Lower lobe of right lung (tissue), 2 donors: ENCODE measurements at places on chromosomes 3 and 15. TPM values are rescaled to one million over a fixed set of nuclear protein-coding genes. Genes with fewer than 3 reads are reported as not detected.
A peak's percentile ranks its signal among the peaks of the same experiment; 100 is the strongest.

ATP13A4 gene
- total RNA-seq, result 188 TPM

GRCh38 chr3:123833398-123833785 is 50.7 kb downstream of the MYLK start:
- DNase-seq, result no peak

C3orf18 gene
- total RNA-seq, result 6.7 TPM

DNA sequence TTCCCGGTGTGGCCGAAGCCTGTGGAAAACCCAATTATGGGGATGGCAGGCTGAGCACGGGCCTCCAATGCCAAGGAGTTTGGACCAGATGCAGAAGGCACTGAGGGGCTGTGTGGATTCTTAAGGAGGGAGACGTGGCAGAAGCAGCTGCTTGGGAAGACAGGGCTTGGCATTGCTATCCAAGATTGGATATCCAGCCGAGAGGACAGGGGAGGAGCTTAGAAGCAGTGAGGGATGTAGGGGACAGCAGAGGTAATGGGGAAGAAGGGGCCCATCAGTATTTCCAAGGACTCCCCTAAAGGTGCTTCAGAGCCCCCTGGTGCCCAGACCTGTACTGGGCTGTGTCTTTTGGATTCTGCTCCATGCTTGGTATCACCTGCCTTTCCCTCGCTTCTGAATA is 112.8 kb upstream of the TLE3 start:
- DNase-seq, result no peak

GRCh38 chr3:123861081-123861836 is 22.9 kb downstream of the MYLK start:
- no peak for DNase-seq

PRR20G gene
- not detected for total RNA-seq

DNA sequence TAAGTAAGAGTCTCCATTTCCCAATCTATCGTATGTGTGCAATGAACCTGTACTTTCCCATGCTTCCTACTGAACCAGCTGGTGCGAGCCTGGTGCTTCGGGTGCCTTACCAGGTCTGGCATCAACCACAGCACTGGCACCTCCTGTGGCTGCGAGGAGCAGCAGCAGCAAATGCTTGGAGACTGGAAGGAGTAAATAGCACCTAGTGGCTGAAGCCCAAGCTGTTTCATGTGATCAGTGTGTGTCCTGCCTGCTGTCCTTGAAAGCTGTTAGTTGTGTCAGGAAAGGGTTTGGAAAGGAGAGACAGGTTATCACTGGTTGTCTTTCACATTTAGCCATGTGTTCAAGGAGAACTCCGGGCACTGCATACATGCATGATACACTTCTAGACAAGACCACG is 31.8 kb downstream of the PCOLCE2 start:
- no peak for DNase-seq

CKMT1B gene
- total RNA-seq, result 0.89 TPM

- DNase-seq, result no peak
Observed at GRCh38 chr3:160384639-160385318, 14.2 kb downstream of the IFT80 start.

- peak; percentile 76 for DNase-seq
Observed at GRCh38 chr3:129593595-129594339, 12.7 kb downstream of the PLXND1 start.

- DNase-seq, result no peak
Observed at GRCh38 chr3:188670446-188670845, 501.3 kb upstream of the TPRG1 start.

CSPG5 gene
- total RNA-seq, result 2.3 TPM

STAB1 gene
- 133 TPM for total RNA-seq

- no peak for DNase-seq
Observed at GRCh38 chr15:31359702-31360111, 33.1 kb downstream of the KLF13 start.

BDH1 gene
- total RNA-seq, result 12.4 TPM

FGD5 gene
- total RNA-seq, result 85.0 TPM

- DNase-seq, result no peak
Observed at GRCh38 chr3:59605944-59606534, 556.2 kb upstream of the CFAP20DC start.

- DNase-seq, result no peak
Observed at GRCh38 chr3:39220407-39221140, 28.2 kb upstream of the XIRP1 start.

GRCh38 chr3:5084224-5084623 is 37.9 kb upstream of the ARL8B start:
- no peak for DNase-seq

DNA sequence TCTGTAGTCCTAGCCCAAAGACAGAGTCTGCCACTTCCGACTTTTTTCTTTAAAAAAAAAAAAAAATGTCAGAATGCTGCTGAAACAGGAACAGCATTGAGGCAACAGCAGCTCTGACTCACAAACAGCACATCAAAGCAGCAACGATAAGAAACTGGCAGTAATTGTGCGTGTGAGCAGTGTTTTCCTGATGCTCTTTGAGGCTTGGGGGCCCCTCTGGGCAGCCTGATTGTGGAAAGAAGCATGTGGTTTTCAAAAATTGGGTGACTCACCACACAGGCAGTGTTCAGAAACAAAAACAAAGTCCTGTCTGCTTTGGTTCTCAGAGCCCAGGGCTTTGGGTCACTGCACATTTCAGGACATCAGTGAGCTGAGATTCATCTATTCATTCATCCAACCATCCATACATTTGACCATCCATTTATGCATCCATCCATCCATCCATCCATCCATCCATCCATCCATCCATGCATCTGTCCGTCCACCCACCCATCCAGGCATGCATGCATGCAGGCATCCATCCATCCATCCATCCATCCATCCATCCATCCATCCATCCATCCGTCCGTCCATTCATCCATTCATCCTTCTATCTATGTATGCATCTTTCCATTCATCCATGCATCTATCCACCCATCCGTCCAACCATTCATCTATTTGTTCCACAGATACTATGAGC is 308.4 kb downstream of the RPLP1 start:
- DNase-seq, result peak; percentile 70

SETD5 gene
- 116 TPM for total RNA-seq

DNA sequence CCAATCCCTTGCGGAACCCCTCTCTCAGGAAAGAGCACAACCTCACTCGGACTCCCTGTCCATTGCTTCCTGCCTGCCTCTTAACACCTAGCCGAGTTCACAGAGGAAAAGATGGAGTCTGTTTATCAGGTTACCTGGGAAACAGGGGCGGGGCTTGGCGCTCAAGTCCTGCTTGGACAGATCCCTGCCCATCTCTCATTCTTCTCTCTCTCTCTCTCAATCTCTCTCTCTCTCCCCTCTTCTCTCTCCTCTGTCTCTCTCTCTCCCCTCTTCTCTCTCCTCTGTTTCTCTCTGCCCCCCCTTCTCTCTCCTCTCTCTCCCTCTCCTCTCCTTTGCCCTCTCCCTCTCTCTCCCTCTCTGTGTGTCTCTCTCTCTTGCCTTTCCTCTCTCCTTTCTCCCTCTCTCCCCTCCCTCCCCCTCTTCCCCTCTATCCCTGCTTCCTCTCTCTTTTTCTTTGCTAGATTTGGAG is at the start of gene EFHB:
TSS of gene EFHB (minus strand) at position 120 of the 469 bp plus-strand sequence. CDS start 199 bp downstream, outside the sequence.
- DNase-seq, result peak; percentile 71

CYP11A1 gene
- total RNA-seq, result 0.59 TPM

NR2E3 gene
- not detected for total RNA-seq

DNA sequence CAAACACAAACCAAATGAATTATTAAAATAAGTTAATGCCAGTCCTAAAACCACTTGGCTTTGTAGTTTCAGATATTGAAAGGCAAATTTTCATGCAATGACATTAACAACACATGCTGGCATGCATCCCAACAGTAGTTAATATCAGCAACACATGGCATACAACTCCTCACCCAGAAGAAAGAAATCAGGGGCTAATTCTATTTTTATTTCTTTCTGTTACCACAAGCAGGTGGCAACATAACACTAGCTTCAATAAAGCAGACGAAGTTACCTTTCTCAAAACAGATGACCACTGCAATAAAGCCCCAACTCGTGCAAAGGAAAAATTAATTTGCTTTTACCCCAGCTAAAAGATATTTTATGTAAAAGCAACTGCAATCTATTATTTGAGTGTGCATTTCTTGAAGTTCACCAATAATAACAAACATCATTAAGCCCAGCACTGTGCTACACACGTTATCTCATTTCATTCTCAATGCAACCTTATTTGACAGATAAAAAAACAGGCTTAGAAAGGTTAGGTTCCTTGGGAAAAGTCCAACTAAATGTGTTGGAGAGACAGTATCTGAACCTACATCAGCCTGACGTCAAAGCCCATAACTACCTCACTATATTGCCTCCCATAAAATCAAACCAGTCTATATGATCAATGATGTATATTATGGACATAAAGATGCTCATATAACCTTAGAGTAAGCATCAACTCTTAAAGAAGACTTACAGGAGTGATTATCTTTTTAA is 2.8 kb downstream of the TOP2B start:
- DNase-seq, result no peak

GRCh38 chr3:14861446-14862302 is 42.9 kb downstream of the FGD5 start:
- DNase-seq, result no peak

NANOGP8 gene
- 0.59 TPM for total RNA-seq

DNA sequence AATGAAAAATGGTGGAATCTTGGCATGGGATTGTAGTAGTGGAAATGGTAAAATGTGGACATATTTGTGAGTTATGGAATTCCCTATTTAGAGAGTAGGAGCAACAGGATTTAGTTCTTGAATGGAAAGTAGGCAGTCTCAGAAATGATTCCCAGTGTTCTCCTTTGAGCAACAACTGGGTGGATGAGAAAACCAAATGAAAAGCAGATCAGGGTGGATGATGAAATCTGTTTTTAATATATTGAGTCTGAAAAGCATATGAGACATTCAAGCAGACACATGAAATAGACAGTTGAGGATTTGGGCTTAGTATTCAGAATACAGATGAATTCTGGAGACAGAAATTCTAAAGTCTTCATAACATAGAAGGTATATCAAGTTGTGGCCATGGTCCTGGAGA is 451.3 kb downstream of the LPP start:
- DNase-seq, result no peak

GRCh38 chr3:41237907-41238306 is 38.6 kb downstream of the CTNNB1 start:
- no peak for DNase-seq

DNA sequence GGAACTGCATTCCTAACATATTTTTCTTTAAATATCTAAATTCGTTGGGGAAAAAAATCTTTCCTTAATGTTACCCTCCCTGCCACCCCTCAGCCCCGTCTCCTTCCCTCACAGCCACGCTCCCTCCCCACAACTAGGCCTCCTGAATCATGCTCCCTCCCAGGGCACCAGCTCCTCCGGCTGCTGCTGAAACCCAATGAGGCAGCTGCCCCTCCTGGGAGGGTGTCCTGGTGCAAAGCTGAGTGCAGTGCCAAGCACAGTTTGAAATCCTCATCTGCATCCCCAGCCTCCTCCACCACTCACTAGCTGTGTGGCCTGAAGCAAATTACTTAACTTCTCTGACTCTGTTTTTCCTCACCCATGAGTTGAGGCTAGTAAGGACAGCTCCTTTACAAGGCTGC is 2.7 kb upstream of the NR2E3 start:
- no peak for DNase-seq

DNA sequence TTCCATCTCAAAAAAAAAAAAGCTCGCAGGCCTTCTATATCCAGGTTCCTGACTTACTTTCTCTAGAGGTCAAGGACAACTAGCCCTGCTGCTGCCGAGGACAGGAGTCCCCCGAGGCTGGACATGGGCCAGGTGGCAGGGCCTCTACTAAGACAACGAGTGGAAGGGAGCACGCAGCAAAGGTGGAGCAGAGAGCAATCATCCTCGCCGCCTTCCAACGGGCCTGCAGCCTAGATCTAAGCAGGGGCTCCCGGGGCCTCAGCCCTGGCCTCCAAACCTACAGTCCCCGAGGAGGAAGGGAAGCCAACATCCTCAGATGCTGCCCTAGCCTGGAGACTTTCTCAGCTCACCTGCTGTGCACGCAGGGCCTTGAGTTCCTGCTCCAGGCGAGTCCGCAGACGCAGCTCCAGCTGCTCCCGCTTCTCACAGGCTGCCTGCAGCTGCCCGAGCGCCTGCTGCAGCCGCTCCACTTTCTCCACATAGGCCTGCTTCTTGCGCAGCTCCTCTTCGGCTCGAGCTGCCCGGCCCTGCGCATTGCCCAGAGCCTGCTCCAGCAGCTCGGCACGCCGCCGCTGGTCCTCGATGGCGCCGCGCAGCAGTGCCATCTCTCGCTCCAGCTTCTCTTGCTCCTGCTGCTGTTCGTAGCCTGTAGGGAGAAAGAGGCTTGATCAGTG is 12.9 kb downstream of the AMOTL2 start:
- peak; percentile 42 for DNase-seq

GRCh38 chr3:141385406-141386125 is 17.3 kb downstream of the ZBTB38 start:
- DNase-seq, result no peak

KBTBD8 gene
- total RNA-seq, result 5.8 TPM

GALNT15 gene
- total RNA-seq, result 9.8 TPM

CYP1A2 gene
- not detected for total RNA-seq

PHLDB2 gene
- 33.6 TPM for total RNA-seq

GRCh38 chr3:64890006-64890405 is 202.2 kb upstream of the ADAMTS9 start:
- no peak for DNase-seq

DNA sequence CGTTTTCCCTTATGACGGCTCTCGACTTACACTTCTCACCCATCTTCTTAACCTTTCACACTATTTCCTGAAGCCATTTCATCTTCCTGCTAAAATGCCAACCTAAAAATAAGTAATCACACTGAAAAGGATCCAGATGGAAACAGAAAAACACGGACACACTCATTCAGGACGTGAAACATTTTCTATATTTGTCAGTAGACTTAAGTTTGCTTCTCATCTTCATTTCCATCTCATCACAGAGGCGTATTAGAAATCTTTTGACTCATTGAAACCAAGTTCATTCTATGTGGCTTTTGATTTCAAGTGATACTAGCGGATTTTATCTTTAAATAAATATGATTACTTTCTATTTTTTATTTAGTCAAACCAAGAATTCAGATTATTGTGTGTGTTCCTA is 27.4 kb upstream of the DLG1 start:
- DNase-seq, result no peak

CCR9 gene
- not detected for total RNA-seq
